NCI-H69 (cell line): ENCODE measurements at places on chromosomes 1 and 21.
A peak's percentile ranks its signal among the peaks of the same experiment; 100 is the strongest.

DNA sequence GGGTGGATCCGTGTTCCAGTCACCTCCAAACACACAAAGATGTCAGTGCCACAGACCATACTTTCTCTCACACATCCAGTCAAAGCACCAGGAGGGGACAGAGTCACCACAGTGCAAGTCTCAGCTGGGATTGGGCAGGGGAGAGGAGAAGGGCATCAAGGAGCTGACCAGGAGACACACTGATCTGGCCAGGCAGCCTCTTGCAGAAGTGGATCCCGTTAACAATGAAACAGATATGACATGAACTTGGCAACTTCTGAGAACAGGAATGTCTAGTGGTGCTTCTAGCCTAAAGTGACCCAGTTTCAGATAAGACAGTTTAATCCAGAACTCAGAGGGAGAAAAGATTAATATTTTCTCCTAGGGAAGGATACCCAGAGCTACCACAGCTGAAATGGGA lies 71.0 kb downstream of the HIVEP3 start:
- DNase-seq: no peak

DNA sequence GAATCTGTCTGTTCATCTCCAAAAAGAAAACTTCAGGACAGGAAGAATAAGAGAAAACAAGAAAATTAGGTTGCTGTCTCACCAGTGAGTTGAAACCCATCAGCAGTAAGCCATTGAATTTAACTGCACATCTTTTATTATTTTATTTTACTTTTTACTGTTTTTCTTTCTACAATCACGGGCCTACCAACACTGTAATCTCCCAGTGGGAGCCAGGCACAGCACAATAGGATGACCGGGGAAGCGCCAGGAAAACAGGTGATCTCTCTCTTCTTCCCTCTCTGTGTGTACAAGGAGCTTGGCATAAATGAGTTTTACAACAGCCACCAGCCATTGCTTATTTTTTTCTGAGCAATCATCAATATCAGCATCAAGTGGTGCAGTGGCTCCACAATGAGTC lies 113.1 kb upstream of the ESRRG start:
- peak; percentile 85 for DNase-seq

DNA sequence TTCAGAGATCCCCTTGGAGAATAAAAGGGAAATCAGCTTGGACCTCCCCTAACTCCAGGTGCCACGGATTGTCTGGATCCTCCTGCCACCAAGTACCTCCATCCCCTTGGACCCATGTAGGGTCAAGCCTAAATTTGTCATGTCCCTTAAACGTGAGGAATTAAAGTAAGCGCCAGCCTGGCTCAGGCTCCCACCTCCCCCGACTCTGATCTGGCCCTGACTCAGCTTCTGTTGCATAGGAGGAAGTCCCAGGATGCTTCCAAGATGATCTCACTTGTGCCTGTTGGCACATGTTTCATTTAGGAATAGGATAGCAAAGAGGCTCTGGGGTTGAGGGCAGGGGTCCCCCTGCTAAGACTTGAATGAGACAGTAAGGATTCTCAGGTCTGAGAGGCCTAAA lies 231.9 kb upstream of the JUN start:
- peak; percentile 2 for DNase-seq

- DNase-seq: no peak
Observed at GRCh38 chr1:165409657-165410358, 35.1 kb downstream of the RXRG start.

- DNase-seq: no peak
Observed at GRCh38 chr1:104064399-104064798, 314.7 kb downstream of the AMY1C start.

- peak; percentile 15 for DNase-seq
Observed at GRCh38 chr1:108560874-108561459, 1.1 kb downstream of the EEIG2 start.

DNA sequence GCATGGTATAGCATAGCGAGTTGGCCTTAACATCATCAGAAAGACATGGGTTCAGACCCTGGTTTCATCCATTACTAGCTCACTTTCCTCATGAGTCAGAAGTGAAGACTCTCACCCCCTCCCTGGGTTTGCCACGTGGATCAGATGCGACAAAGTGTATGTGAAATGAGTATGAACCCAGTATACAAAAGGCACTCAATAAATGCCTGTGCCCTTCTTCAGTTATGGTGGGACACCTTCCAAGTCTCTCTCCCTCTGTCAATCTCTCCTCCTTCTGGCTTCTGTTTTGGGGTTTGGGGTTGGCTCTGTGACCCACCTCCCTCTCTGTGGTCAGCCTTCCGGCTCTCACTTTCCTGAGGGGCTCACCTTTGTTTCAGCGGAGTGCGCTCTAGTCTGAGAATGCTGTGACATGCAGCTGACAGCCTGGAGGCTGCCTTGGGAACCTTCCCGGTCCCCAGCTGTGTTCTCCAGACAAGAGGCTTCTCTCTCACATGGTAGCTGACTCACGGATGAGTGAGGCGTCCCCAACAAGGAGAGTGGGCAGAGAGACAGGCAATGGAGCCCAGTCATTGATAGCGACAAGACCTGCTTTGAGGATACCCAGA lies 155.0 kb upstream of the EDN2 start:
- DNase-seq: no peak

GRCh38 chr21:41691205-41692184 lies 75.4 kb downstream of the RIPK4 start:
- no peak for DNase-seq

DNA sequence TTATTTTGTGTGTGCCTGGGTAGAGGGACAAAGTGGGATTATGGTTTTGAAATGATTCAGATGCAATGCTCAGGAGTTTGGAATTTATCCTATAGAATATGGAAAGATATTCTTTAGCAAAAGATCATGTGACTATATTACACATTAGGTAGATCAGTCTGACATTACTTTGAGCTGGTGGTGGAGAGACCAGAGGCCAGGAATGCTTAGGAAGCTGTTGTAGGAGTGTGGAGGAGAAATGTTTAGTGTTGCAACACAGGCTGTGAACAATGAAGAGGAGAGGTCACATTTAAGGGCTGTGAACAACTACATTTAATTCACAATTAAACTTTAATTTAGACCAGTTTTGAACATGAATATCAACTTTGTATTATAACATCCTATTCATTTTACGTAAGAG lies 45.3 kb upstream of the PODN start:
- DNase-seq: no peak

DNA sequence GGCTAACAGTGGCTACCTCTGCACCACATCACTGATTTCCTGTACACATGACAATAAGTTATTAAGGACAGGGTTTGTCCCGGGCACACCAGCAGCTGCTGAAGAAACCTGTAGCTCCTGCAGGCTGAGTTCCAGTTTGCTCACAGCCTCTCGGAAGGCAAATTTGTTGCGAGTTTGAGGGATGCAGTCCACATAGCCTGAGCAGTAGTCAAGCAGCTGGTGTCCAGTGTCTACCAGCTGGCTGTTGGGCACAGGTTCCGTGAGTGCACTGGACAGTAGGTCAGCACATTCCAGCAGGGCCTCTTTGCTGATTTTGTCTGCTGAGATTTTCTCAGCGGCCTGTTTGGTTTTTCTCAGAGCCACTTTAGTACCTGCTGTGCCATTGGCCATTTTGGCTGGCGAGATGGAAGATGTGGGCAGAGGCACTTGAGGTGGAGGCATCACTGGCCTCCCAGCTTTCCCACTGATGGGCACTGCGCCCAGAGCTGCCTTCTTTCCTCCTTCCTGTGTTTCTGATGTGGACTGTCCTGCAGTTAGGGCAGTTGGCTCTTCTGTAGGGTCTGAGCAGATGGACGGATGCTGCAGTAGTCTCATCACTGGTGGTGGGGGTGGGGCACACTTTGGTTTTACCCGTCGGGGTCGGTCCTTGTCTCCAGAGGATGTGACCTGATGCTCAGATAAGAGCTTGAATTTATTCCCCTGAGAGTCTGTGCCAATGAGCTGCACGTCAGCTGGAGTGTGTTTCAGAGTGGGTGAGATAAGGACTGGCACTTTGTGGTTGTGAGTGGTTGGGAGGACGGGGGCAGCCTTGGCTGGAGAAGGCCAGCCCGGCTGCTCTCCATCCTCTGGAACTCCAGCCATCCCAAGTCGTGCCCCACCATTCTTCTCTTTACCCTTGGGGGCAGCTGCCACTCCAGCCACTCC lies 26.1 kb downstream of the TOR3A start:
- DNase-seq: no peak

- no peak for DNase-seq
Observed at GRCh38 chr1:172976222-172977041, 74.3 kb downstream of the TNFSF18 start.
